Lung (tissue), 17 donors: ENCODE measurements at places on chromosomes 3 and 15. TPM values are rescaled to one million over a fixed set of nuclear protein-coding genes. Genes with fewer than 3 reads are reported as not detected.

- no peaks in the 10 kb centered on the region for H3K27me3 ChIP-seq
- H3K36me3 ChIP-seq = no peaks in the 10 kb centered on the region
- H3K27ac ChIP-seq = no peak overlapping the region
- no peak for DNase-seq
- H3K4me1 ChIP-seq = no peaks in the 10 kb centered on the region
Measured at GRCh38 chr3:144948711-144949110, 977.1 kb downstream of the DIPK2A start.

- peaks cover 31% of the 10 kb centered on the region for H3K4me1 ChIP-seq
- no peaks in the 10 kb centered on the region for H3K27me3 ChIP-seq
- peak; percentile 89 for DNase-seq
- H3K4me3 ChIP-seq = peak within 1 kb of the TSS; percentile 66
- H3K36me3 ChIP-seq = no peaks in the 10 kb centered on the region
Measured at GRCh38 chr3:9769426-9770275, at the start of gene CAMK1. TSS of gene CAMK1 (minus strand) at chr3:9769947. CDS start at chr3:9767749, 2,198 bp downstream.

Gene SLC22A13
- total RNA-seq = 0.64 TPM

DNA sequence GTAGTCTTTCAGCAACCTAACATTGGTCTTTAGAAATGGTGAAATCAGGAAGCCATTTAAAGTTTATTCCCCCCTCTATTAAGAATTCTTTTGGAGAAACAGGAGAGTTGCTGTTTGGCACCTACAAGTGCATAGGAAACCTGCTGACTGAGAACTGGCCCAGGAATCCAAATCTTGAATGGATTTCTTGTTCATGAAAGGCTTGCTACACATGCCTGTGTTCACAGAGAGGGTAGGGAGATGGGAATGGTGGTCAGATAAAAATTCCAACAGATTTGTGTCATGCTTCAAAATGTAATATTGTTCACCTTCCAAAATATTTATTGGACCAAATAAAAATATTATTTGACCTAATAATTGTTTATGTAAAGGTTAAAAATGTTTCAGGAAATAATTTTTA lies 24.2 kb upstream of the ZPLD1 start:
- H3K4me3 ChIP-seq = no peak overlapping the region
- DNase-seq = no peak
- no peaks in the 10 kb centered on the region for H3K4me1 ChIP-seq
- H3K27me3 ChIP-seq = no peaks in the 10 kb centered on the region
- H3K27ac ChIP-seq = no peak overlapping the region

Gene TM4SF18
- total RNA-seq = 28.5 TPM

DNA sequence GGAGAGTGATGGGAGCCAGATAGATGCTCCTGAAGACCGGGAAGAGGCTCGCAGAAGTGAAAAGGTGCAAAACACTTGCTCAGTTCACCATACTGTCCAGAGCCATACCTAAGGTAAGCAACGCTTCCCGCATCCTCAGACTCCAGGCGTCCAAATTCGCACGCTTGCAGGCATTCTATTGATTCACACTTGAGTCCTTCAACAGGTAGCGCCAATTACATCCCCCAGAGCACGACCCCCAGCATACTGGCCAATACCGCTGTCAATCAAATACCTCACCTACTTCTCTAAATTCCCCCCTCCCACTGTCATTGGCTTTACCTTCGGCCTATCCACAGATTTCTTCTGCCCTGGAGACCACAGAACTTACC lies 361 bp upstream of the STXBP5L start:
- no peak overlapping the region for H3K4me3 ChIP-seq
- H3K27me3 ChIP-seq = peaks cover 27% of the 10 kb centered on the region
- no peak for DNase-seq
- no peaks in the 10 kb centered on the region for H3K36me3 ChIP-seq

Gene CCDC39
- total RNA-seq = 5.1 TPM

Gene C3orf49
- not detected for total RNA-seq

Gene SLC12A1
- total RNA-seq = 0.03 TPM

DNA sequence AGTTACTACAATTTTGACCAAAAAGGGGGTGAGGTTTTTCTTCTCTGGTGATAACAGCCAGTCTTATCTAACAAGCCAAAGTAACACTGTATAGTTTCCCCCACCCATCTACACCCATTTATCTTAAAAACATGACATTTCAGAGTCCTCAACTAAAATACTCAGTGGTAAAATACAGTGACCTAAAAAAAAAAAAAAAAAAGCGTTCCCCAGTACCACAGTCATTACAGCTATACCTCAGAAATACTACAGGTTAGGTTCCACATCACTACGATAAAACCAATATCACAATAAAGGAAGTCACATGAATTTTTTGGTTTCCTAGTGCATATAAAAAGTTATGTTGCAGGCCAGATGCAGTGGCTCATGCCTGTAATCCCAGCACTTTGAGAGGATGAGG lies 13.8 kb downstream of the DENND4A start:
- no peaks in the 10 kb centered on the region for H3K27me3 ChIP-seq
- no peak overlapping the region for H3K27ac ChIP-seq
- no peak overlapping the region for H3K4me3 ChIP-seq
- DNase-seq = no peak
- no peaks in the 10 kb centered on the region for H3K36me3 ChIP-seq

Gene ST3GAL6
- 21.7 TPM for total RNA-seq

- H3K36me3 ChIP-seq = no peaks in the 10 kb centered on the region
- H3K4me1 ChIP-seq = peaks cover 5% of the 10 kb centered on the region
- no peak overlapping the region for H3K4me3 ChIP-seq
- DNase-seq = no peak
- H3K27me3 ChIP-seq = no peaks in the 10 kb centered on the region
Measured at GRCh38 chr15:26084771-26085170, 221.6 kb upstream of the ATP10A start.

Gene SPINT1
- 136 TPM for total RNA-seq

Gene FAM81A
- total RNA-seq = 2.9 TPM

GRCh38 chr3:57977818-57978235 lies 30.4 kb upstream of the FLNB start:
- H3K36me3 ChIP-seq = no peaks in the 10 kb centered on the region
- no peaks in the 10 kb centered on the region for H3K27me3 ChIP-seq
- no peak for DNase-seq
- no peaks in the 10 kb centered on the region for H3K4me1 ChIP-seq
- H3K4me3 ChIP-seq = no peak overlapping the region
- H3K27ac ChIP-seq = peak overlapping the region; percentile 35

DNA sequence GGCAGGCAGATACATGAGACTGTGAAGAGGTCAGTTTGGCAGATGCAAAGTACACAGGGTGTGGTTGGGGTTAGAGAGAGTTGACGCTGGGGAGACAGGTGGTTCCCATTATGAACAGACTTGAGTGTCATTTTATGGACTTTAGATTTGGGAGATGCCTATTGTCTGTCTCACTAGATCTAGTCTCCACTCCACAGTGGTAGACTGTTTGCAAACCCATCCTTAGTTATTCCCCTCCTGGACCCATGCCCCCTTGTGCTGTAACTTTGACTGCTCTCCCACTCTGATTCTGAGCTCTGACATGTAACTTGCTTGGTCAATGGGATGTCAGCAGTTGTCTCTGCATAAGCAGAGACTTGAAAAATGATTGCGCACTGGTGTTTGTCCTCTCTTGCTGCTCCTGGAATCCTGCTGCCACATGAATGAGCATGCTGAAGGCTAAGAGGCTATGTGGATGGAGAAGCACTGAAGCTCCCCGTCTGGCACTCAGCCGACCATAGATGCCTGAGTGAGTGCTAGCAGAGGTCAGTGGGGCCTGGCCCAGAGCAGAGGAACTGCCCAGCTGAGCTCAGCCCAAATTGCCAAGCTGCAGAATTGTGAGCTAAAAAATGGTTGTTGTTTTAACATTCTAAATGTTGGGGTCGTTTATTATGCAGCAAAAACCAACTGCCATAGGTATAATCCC lies 88.2 kb downstream of the FAM43A start:
- H3K27ac ChIP-seq = no peak overlapping the region
- no peak for DNase-seq
- H3K36me3 ChIP-seq = no peaks in the 10 kb centered on the region
- H3K4me3 ChIP-seq = no peak overlapping the region
- no peaks in the 10 kb centered on the region for H3K4me1 ChIP-seq
- no peaks in the 10 kb centered on the region for H3K27me3 ChIP-seq

DNA sequence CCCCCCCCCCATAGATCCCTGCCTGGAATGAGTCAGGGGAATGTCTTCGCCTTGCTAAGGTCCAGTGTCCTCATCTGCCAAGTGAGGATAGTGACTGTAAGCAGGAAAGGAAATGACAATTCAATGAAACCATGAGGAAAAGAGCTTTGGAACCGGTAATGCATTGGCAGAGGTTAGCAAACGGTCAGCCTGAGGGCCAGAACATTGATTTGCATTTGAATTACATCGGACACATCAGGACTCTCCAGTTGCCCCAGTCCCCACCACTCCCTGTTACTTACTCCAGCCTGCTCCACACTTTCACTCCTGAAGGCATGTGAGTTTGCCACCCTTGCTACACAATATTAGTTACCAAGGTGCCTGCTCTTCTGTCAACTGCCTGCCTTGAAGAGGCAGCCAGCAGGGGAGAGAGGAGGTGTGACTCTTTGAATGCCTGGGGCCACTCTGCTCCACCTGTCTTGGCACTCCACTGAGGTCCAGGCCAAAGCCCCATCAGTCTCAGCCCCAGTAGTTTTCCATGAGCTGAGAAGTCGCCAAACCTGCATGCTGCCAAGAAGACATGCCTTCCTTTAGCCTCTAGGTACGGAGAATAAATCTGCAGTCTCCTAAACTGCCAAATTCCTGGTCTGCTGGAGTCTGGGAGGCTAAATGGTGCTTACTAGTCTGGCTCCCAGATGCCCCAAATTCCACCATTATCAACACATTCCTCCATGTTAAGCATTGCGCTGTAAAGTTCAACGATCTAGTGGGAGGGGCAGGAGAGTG lies 191.7 kb upstream of the TLE3 start:
- DNase-seq = peak; percentile 41
- no peaks in the 10 kb centered on the region for H3K36me3 ChIP-seq
- no peak overlapping the region for H3K4me3 ChIP-seq
- H3K4me1 ChIP-seq = peaks cover 1% of the 10 kb centered on the region
- no peak overlapping the region for H3K27ac ChIP-seq
- H3K27me3 ChIP-seq = no peaks in the 10 kb centered on the region

DNA sequence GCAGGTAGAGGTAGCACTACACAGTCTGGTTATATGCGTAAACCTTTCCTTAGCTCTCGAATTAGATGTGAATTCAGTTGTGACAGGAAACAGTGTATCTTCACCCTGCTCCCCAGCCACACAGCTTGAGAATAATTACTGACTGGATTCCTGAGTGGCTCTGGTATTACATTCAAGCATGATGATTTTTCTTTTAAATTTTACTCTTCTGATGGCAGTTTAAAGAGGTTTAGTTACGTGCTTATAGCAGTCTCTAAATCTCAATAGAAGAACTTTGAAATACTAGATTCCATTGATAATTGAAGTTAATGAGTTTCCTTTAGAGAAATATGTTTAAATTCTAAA lies 98.8 kb downstream of the FNDC3B start:
- H3K27me3 ChIP-seq = no peaks in the 10 kb centered on the region
- no peak for DNase-seq
- H3K36me3 ChIP-seq = no peaks in the 10 kb centered on the region
- peak overlapping the region; percentile 72 for H3K27ac ChIP-seq
- H3K4me3 ChIP-seq = no peak overlapping the region
- H3K4me1 ChIP-seq = peaks cover 19% of the 10 kb centered on the region

- no peak overlapping the region for H3K4me3 ChIP-seq
- H3K27me3 ChIP-seq = no peaks in the 10 kb centered on the region
- H3K27ac ChIP-seq = no peak overlapping the region
- H3K36me3 ChIP-seq = no peaks in the 10 kb centered on the region
Measured at GRCh38 chr3:186520431-186520830, 23.7 kb downstream of the CRYGS start.

Gene PARP6
- 73.9 TPM for total RNA-seq

Gene FANCI
- total RNA-seq = 11.9 TPM

DNA sequence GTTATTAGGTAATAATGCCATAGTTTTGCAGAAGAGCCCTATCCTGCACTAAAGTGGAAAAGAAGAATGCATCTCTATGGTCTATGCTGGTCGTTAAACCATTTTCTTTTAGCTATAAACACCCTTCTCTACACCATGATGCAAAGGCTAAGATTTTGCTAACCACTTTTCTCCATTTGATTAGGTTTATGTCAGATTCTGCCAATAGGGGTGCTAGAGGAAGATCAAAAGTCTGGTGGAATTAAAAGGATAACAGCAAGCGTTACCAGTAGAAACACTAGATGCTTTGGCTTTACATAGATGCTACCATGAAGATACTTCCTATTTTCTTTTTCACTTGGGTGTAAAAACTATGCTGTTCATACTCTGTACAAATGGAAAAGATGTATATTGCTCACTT lies 669.8 kb upstream of the ARPP21 start:
- H3K27ac ChIP-seq = no peak overlapping the region
- H3K36me3 ChIP-seq = no peaks in the 10 kb centered on the region
- no peaks in the 10 kb centered on the region for H3K4me1 ChIP-seq
- DNase-seq = no peak
- H3K27me3 ChIP-seq = no peaks in the 10 kb centered on the region

Gene HTR3E
- not detected for total RNA-seq

DNA sequence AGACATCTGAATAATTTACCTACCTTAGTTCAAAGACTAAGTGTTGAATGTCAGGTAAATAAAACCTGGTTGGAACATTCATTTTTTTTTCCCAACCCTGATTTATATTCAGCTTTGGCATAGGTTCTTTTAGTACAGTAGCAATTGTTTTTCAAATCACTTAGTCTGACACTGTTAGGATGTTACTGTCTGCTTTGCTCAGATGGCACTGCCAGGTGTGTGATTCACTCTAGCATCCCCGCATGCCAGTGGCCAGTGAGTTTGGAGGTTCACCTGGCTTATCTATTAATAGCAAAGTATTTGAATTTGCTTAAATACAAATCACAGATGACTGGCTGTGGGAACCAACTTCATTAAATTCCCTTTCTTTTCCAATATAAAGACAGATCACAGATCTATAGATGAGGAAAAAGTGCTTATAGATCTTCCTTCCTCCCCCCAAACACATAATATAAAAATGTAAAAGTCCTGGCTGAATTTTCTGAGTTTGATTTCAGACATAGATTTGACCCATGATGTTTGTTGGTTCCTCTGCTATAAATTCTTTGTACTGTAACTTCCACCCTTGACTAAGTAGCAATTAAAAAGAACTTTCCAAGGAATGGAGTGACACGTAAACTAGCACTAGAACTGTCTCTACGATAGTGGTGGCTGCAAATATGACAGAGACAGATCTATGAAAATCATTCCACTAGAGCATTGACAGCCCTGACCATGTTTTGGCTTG lies 3.9 kb downstream of the THBS1 start:
- peaks cover 4% of the 10 kb centered on the region for H3K4me1 ChIP-seq
- H3K27me3 ChIP-seq = no peaks in the 10 kb centered on the region
- no peak overlapping the region for H3K4me3 ChIP-seq
- no peak for DNase-seq

DNA sequence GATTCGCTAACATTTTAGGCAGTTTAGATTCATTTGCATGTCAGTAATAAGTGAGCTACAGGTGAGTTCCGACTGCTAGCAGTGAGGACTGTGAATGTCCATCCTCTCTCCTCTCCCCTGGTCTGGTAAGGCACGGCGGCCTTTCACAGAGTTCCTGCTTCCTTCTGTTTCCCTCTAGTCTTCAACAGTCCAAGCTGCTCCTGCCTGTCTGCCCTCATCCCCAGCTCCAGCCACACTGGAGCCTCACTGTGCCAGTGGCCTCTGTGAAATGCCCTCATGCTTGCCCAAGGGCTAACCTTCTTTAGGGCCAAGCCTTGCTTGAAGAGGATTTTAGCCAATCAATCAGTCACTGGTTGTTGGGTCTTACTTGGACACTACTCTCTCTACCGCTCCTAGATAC lies 145.8 kb upstream of the BHLHE40 start:
- H3K27me3 ChIP-seq = no peaks in the 10 kb centered on the region
- no peak for DNase-seq
- H3K27ac ChIP-seq = no peak overlapping the region
- peaks cover 5% of the 10 kb centered on the region for H3K4me1 ChIP-seq
